ENCODE measurements at places on chromosomes 6 and 20.

- DNase-seq: no peak
Observed at GRCh38 chr20:34088305-34089174, 23.5 kb downstream of the EIF2S2 start.

GRCh38 chr6:131745476-131745875 lies 34.7 kb upstream of the CTAGE9 start:
- DNase-seq: no peak

DNA sequence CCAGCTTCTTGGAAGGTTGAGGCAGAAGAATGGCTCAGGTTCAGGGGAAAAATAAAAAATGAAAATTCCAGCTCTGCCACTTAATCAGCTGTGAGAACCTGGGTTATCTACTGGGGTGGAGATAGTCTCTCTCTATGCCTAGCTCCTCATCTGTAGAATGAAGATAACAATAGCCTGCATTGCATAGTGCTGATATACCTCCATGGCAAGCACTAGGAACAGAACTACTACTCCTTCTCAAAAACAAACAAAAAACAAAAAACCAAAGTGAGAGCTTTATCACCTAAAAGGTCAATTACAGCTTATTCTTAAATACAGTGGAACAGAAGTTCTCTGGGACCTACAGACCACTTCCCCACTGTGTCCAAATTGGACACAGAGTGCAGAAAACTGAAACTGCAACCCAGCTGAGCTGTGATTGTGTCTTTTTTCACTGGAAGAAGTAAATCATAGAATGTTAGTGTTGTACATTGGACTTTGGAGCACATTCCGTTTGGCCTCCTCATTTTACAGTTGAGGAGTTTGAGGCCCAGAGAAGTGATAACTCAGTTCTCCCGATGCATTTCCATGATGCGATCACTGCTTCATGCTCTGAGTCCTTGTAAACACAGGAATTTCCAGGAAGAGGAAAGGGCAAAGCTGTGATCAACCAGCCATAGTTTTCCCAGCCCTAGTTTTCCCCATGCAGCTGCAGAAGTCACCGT lies 23.3 kb downstream of the MTFR2 start:
- DNase-seq: no peak

DNA sequence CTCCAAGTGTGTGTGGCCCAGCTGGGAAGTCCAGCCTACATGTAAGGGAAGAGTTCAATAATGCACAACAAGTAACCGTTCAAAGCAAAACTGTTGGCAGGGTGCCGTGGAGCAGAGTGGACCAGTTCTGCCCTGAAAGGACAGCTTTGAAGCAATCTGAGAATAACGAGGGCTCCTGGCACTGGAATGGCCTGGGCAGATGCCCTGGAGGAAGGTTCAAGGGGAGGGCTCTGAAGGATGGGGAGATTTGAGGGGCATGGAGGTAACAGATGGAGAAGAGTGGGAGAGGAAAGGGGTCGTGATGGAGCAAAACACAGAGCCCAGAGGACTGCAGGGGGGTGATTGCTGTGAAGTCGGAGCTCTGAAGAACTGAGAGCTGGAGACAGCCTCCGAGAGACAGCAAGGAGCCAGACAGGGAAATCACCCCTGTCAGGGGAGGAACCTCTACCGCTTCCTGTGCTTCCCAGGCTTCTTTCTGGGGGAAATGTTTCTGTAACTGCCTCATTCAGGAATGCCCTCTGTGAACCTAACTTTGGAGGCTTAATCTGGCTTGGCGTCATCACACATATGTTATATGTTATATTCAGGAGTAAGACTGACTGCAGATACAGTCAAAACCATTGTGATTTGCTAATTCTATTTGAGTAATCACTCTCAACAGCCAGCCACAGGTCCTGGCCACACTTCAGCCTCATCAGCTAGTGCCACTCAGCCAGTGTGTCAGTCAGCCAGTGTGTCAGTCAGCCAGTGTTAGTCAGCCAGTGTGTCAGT lies 41.2 kb downstream of the ZC3H12D start:
- no peak for DNase-seq

DNA sequence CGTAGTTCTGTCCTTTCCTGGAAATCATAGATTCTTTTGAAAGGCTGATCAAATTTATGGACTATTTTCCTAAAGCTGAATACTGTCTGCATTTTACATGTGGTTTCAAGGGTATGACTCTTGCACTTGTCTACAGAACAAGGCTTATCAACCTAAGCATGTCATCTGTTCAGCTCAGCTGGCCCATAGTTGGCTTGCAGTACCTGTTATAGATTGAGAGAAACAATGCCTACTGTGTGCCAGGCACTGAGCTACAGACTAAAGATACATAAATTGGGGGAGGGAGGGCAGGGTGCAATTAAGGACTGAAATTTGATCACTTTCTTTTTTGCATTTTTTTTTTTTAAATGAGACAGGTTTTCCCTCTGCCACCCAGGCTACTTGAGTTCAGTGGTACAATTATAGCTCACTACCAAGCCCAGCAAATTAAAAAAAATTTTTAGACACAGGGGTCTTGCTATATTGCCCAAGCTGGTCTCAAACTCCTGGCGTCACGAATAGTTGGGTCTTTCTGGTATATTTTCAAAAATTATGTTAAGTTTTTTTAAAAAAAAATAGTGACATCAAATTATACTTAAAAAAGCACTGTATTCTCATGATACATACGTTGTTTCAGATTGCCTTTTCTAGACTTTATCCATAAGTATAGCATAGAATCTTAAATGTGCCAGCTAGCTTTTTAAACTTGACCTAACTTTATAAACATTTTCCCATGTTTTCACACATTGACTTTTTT lies 52.2 kb downstream of the RREB1 start:
- no peak for DNase-seq

GRCh38 chr6:23910420-23910819 lies 215.6 kb upstream of the NRSN1 start:
- peak; percentile 1 for DNase-seq

DNA sequence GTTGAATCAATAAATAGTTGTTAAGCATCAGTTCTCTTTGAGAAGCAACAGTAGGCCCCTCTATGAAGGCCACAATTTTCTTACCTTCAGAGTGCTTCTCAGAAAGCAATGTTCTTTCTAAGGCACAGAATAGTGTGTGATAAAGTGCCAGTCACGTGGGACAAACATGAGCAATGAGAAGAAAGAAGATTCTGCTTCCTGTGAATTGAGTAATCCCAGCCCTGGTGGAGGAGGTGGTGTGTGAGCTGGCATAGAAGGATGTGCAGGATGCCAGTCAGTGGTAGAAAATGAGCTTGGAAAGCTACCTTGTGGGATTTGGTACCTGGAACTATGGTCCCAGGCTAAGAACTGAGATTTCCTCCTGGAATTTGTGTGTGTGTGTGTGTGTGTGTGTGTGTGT lies 21.7 kb downstream of the KIZ start:
- no peak for DNase-seq

- DNase-seq: no peak
Observed at GRCh38 chr6:161003336-161003735, 11.8 kb downstream of the MAP3K4 start.

- no peak for DNase-seq
Observed at GRCh38 chr20:49276961-49277785, 684 bp downstream of the ZNFX1 start.

DNA sequence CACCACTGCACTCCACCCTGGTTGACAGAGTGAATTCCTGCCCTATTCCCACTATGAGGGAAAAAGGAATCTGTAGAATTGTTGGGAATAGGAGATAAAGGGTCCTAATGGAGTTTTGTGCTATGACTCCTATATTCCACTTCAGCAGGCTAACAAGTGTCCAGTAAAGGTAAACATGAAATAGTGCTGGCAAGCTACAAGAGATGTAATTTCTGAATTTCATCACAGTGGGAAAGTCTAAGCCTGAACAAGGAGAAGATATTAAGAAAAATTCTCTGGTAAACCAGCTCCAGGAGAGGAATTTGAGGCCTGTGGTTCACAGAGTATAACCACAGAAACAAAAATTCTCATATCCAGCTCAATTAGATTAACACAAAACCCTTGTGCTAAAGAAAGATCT lies 10.3 kb upstream of the C6orf58 start:
- no peak for DNase-seq

GRCh38 chr6:26104457-26105108 lies 17.4 kb downstream of the HFE start:
- no peak for DNase-seq

DNA sequence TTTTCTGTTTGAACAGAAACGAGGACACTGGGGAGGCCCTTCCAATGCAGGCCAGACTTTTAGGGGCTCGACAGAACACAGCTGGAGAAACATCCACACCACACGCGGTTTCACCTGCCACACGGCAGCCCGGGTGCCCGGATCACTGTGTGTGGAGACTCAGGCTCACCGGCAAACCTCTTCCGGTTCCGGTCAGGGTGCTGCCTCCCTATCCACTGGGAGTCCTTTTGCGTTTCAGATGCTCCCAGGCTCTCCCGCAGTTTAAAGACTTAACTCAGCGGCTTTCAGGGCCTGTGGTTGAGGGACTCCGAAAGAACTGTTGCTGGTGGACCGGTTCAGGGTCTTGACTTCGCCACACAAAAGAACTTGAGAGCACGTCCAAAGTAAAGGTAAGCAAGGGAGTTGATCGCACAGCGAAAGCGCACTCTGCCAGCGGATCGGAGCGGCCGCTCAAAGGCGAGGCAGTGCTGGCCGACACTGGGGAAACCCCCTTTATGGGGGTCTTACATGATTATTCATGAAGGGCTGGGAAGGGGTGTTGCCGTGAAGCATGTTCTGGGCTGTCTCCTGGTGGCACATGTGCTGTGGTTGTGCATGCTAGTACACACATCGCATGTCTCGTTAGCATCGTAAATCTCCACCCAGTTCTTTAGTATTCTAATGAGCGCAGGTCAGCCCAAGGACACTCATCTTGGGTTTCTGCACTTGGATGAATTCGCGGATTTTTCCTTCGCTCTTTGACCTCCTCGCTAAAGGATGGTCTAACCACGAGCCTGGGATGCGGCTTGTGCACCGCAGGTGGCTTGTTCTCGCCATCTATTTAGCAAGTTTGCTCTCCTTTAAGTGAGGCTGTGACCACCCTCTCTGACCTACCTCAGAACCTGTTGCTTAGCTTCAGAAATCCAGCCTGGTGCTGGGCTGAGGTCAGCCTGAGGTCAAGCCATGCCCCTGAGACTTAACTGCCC lies 180.3 kb downstream of the CDH26 start:
- DNase-seq: no peak

GRCh38 chr20:49054056-49054643 lies 8.0 kb downstream of the CSE1L start:
- no peak for DNase-seq

DNA sequence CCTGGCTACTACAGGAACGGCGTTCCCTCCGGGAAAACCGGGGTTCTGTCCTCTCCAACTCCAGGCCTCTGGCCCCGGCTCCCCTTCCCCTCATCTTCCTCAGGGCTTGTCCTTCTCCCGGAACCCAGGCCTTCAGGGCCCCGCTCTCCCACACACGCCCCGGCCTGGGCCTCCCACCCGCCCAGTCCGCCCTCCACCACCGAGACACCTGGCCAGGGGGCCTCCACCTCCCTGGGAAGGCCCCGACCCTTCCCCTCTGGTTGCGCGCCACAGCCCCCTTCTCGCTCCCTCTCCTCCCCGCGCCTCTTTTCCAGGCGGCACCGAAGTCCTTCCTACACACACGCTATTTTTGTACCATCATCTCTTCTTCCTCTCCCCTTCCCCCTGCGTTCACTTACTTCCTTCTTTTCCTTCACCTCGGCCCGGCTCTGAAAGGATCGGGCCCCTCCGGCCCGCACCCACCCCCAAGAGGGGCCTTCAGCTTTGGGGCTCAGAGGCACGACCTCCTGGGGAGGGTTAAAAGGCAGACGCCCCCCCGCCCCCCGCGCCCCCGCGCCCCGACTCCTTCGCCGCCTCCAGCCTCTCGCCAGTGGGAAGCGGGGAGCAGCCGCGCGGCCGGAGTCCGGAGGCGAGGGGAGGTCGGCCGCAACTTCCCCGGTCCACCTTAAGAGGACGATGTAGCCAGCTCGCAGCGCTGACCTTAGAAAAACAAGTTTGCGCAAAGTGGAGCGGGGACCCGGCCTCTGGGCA lies 1.3 kb upstream of the SIRPA start:
- DNase-seq: no peak

DNA sequence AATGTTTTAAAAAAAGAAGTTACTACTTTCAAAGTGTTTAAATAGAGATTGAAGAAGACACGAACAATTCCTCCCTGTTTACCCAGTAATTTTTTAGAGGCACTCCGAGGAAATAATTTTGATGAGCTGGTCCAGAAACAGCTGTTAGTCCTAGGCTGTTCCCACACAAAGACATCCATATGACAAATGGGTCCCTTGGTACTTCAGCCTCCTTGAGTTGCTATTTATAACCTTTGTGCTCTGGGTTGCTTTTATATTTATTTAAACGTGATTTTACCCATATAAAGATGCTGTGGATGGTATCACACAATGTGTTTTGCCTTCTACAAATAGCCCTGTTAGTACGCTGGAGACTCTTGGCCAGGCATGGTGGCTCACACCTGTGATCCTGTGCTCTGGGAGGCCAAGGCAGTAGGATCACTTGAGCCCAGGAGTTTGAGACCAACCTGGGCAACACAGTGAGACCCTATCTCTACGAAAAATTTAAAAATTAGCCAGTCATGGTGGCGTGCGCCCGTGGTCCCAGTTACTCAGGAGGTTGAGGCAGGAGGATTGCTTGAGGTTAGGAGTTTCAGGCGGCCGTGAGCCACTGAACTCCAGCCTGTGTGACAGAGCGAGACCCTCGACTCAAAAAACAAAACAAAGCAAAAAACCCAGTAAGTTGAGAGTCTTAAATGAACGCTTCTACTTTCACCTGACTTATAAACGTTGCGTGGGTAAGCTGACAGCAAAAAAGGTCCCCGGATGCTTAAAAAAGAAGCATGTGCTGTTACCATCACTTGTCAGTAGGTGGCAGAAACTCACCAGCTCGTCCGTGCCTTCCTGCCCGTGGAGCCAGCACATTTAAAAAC lies 56.9 kb upstream of the ARMH2 start:
- peak; percentile 74 for DNase-seq

DNA sequence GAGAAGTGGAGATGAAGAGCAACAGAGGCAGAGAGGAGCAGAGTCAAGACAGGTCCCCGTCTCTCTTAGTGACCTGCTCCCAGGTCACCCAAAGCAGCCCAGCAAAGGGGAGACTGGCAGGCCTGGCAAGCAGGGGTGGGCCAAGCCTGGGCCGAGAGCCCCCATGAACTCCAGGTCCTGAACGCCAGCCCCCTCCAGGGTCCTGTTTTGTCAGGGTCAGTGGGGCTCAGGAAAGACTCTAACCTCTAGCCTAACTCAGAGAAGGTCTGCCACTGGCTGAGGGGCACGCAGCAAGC lies 1.2 kb downstream of the NECAB3 start:
- DNase-seq: no peak

DNA sequence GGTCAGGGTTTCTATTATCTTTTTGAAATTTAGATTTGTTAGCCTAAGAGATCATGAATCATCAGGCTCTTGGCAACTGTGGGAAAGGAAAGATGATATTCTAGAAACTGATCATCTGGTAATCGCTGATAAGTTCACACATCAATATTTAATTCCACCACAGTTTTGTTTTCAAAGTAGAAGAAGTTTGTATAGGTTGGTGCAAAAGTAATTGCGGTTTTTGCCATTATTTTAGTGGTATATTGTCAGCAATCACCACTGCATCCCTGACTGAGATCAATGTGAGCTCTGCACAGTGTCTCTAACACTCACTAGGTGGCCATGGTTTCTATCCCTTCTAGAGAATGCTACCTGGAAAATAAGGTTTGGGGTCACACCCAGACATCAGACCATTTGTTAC lies 17.0 kb upstream of the PXDC1 start:
- DNase-seq: no peak

- peak; percentile 60 for DNase-seq
Observed at GRCh38 chr6:28488916-28489365, 26.7 kb downstream of the GPX6 start.

All from NCI-H524 (cell line).